Mesendoderm (in vitro differentiated cells): ENCODE measurements at places on chromosomes 11 and 22.

DNA sequence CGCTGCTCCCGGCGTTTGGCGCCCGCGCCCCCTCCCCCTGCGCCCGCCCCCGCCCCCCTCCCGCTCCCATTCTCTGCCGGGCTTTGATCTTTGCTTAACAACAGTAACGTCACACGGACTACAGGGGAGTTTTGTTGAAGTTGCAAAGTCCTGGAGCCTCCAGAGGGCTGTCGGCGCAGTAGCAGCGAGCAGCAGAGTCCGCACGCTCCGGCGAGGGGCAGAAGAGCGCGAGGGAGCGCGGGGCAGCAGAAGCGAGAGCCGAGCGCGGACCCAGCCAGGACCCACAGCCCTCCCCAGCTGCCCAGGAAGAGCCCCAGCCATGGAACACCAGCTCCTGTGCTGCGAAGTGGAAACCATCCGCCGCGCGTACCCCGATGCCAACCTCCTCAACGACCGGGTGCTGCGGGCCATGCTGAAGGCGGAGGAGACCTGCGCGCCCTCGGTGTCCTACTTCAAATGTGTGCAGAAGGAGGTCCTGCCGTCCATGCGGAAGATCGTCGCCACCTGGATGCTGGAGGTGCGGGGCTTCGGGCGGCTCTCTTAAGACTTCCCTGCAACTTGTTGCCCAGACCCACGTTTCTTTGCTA lies at the start of gene CCND1:
Gene CCND1, plus strand, starts transcription at position 162 of the 587 bp plus-strand sequence. Its CDS starts 158 bp downstream, at position 320.
- peak; percentile 98 for DNase-seq
- H3K27ac ChIP-seq: peak within 1 kb of the TSS; percentile 74
- peaks cover 2% of the 10 kb centered on the region for H3K4me1 ChIP-seq

GRCh38 chr11:94770563-94771120 lies 2.5 kb downstream of the AMOTL1 start:
- no peaks in the 10 kb centered on the region for H3K36me3 ChIP-seq
- H3K4me1 ChIP-seq: peaks cover 18% of the 10 kb centered on the region
- H3K27ac ChIP-seq: no peak overlapping the region
- no peaks in the 10 kb centered on the region for H3K27me3 ChIP-seq
- peak overlapping the region; percentile 19 for H3K4me3 ChIP-seq
- DNase-seq: no peak

DNA sequence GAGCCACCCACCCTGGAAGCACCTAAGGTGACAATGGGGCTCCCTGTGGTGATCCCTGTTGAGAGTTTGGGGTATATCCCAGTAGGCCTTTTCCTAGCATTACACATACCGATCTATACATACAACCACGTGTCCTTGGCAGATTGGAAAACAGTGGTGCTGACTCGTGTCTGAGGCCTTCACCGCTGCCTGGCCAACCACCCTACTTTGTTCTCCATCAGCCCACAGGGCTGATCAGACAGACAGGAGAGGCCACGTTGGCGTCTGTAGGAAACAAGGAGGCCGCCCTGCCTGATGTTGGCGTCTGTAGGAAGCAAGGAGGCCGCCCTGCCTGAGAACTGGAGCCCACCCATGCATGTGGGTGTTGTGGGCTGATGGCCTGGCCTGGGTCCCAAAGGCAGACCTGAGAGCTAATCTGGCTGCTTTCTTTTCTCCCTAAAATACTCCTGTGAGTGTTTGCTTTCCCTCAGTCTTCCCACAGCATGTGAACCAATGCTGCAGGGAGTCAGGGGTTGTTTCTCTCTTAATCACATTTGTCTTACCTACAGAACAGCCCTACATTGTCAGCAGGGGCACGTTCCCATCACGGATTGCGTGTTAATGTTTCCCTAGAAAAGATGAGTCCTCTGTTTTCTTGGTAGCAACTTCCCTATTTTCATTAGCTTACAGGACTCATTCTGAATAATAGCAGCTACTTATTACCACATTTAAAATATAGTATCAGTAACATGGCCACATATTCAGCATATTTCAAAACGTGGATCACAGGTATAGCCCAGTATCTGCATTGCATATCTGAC lies 57.2 kb downstream of the SBF1 start:
- no peak overlapping the region for H3K4me3 ChIP-seq
- peaks cover 21% of the 10 kb centered on the region for H3K36me3 ChIP-seq
- no peaks in the 10 kb centered on the region for H3K4me1 ChIP-seq

DNA sequence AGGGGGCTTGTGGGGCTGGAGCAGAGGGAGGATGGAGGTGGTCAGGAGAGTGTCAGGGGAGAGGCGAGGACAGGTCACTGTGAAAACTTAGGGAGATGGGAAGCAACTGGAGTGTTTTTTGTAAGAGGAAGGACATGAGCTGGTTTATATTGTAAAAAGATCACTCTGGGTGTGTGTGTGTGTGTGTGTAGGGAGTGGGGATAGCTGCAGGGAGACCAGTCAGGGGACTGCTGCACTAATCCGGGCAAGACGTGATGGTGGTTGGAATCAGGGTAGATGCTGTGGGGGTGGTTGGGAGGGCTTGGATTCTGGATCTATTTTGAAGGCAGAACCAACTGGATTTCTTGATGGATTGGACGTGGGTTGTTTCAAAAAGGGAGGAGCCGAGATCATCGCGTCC lies 11.3 kb upstream of the SYT7 start:
- no peak overlapping the region for H3K27ac ChIP-seq
- DNase-seq: no peak
- no peaks in the 10 kb centered on the region for H3K36me3 ChIP-seq
- peaks cover 11% of the 10 kb centered on the region for H3K4me1 ChIP-seq
- H3K4me3 ChIP-seq: no peak overlapping the region

DNA sequence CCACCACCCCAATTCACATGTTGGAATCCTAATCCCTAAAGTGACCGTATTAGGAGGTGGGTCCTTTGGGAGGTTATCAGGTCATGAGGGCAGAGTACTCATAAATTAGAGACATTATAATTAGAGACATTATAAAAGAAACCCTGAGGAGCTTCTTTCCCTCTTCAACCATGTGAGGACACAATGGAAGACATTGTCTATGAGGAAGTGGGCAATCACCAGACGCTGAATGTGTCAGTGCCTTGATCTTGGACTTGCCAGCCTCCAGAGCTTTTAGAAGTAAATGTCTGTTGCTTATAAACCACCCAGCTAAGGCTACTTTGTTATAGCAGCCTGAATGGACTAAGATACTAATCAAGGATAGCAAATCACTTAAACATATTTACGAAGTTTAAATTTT lies 14.8 kb downstream of the GAB2 start:
- DNase-seq: no peak
- H3K4me1 ChIP-seq: peaks cover 8% of the 10 kb centered on the region
- H3K4me3 ChIP-seq: no peak overlapping the region

GRCh38 chr11:9039198-9039597 lies 35.4 kb upstream of the NRIP3 start:
- H3K4me3 ChIP-seq: no peak overlapping the region
- H3K4me1 ChIP-seq: no peaks in the 10 kb centered on the region
- H3K36me3 ChIP-seq: no peaks in the 10 kb centered on the region

- H3K4me3 ChIP-seq: no peak overlapping the region
- no peak for DNase-seq
- no peaks in the 10 kb centered on the region for H3K36me3 ChIP-seq
- no peak overlapping the region for H3K27ac ChIP-seq
- H3K4me1 ChIP-seq: no peaks in the 10 kb centered on the region
These were observed 57.5 kb upstream of the LMO2 start for GRCh38 chr11:33949252-33949913.

DNA sequence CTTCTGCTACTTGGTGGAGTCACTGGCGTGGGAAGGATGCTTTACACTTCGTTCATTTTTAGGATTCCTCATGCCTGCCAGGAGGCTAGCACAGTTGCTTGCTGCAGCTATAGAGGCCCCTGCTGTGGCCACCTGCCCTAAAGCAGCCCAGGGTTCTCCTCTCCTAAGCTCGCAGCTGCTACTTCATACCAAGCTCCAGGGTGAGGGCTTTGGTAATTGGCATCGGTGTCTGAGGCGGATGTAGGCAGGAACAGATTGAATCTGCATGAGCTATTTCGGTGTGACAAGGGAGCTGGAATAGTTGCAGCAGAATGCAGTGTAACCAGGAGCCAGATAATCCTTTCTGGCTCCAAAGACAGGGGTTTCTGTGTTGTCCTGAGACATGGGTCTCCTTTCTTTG lies 133.1 kb downstream of the MICAL2 start:
- peaks cover under 1% of the 10 kb centered on the region for H3K4me1 ChIP-seq
- no peak for DNase-seq
- H3K4me3 ChIP-seq: no peak overlapping the region
- no peaks in the 10 kb centered on the region for H3K36me3 ChIP-seq

GRCh38 chr11:65802841-65803240 lies 16.0 kb downstream of the OVOL1 start:
- no peak overlapping the region for H3K27ac ChIP-seq
- no peaks in the 10 kb centered on the region for H3K36me3 ChIP-seq
- no peak for DNase-seq
- no peaks in the 10 kb centered on the region for H3K4me1 ChIP-seq
- H3K4me3 ChIP-seq: no peak overlapping the region

- H3K27me3 ChIP-seq: no peaks in the 10 kb centered on the region
- no peak overlapping the region for H3K4me3 ChIP-seq
- no peak overlapping the region for H3K27ac ChIP-seq
- no peaks in the 10 kb centered on the region for H3K36me3 ChIP-seq
- peaks cover 3% of the 10 kb centered on the region for H3K4me1 ChIP-seq
These were observed 282.2 kb upstream of the ARHGAP42 start for GRCh38 chr11:100404907-100405306.

- H3K27me3 ChIP-seq: no peaks in the 10 kb centered on the region
- H3K36me3 ChIP-seq: no peaks in the 10 kb centered on the region
- H3K4me3 ChIP-seq: no peak overlapping the region
- DNase-seq: no peak
These were observed 71.2 kb downstream of the KIRREL3 start for GRCh38 chr11:126929179-126930061.

GRCh38 chr11:92399705-92400104 lies 175.1 kb downstream of the FAT3 start:
- no peaks in the 10 kb centered on the region for H3K36me3 ChIP-seq
- peaks cover 4% of the 10 kb centered on the region for H3K4me1 ChIP-seq
- no peaks in the 10 kb centered on the region for H3K27me3 ChIP-seq
- H3K27ac ChIP-seq: no peak overlapping the region
- DNase-seq: peak; percentile 55

DNA sequence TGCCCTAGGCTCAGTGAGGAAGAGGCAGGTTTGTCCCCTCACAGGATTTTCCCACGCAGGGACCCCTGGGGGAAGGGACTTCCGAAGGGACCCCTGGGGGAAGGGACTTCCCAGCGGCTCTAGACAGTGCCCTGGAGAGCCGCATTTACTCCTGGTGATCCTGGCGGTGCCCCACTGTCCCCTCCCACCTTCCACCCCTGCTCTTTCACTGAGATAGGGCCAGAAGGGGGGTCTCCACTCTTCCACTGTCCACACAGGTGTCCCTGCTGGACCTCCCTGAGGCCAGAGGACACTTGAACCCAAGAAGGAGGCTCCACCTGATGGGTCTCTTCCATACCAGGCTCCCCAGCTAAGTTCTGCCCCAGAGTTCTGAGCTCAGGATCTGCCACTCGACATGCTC lies 1333.9 kb downstream of the BRD1 start:
- no peaks in the 10 kb centered on the region for H3K27me3 ChIP-seq
- H3K4me1 ChIP-seq: peaks cover 6% of the 10 kb centered on the region
- H3K27ac ChIP-seq: no peak overlapping the region
- H3K36me3 ChIP-seq: no peaks in the 10 kb centered on the region
- no peak overlapping the region for H3K4me3 ChIP-seq

DNA sequence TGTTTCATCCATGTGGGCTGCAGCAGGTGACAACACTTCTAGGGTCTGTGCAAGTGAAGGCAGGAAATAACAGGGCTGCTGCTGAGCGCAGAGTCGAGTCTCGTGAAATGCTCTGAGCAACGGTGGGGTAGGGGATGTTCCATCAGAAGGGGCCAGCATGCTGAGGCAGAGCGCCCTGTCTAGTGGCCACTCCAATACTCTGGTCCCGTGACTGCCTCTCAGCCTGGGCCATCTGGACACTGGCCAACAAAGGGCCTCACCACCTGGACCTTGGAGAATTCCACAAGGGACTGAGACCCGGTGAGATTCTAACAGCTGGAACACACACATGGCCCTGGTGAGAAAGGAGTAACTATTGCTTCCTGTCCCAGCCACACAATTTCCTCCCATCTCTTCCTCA lies 375.7 kb downstream of the SHANK2 start:
- no peak overlapping the region for H3K4me3 ChIP-seq
- H3K27ac ChIP-seq: no peak overlapping the region
- no peaks in the 10 kb centered on the region for H3K4me1 ChIP-seq
- no peak for DNase-seq
- H3K27me3 ChIP-seq: no peaks in the 10 kb centered on the region

DNA sequence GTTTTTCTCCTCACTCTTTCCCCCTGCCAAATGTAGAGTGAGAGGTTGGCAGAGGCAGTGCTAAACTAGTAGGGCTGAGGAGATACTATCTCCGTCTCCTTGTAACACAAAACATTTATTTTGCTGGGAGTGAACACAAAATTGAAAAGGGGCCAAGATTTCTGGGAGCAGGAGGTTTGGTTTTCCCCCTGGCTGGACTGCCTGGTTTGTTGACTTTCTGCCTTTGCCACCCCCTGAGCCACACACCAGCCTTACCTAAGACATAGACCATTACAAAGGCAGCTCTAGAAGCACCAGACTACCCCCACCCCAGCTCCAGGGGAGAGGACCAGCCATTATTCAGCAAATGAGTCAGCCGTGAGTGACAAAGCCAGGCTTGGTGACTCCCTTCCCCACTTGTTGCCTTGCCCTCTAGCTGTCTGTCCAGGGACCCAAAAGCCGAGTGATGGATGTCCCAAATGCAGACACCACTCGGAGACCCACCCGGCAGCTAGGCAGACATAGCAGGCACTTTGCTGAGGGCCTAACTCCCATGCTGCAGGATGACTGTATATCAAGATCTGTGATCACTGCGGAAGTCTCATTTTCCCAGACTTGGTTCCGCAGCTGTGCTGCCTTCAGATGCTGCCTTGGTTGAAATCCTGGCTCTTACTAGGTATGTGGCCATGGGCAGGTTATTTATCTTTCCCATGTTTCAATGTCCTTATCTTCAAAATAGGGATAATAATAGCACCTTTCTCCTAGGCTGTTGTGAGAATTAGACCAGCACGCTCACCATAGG lies 17.7 kb upstream of the CDON start:
- no peaks in the 10 kb centered on the region for H3K27me3 ChIP-seq
- peak; percentile 69 for DNase-seq
- no peak overlapping the region for H3K4me3 ChIP-seq
- H3K36me3 ChIP-seq: no peaks in the 10 kb centered on the region
- peak overlapping the region; percentile 80 for H3K27ac ChIP-seq
- H3K4me1 ChIP-seq: peaks cover 15% of the 10 kb centered on the region
